ENCODE measurements at places on chromosomes 6 and 20.

DNA sequence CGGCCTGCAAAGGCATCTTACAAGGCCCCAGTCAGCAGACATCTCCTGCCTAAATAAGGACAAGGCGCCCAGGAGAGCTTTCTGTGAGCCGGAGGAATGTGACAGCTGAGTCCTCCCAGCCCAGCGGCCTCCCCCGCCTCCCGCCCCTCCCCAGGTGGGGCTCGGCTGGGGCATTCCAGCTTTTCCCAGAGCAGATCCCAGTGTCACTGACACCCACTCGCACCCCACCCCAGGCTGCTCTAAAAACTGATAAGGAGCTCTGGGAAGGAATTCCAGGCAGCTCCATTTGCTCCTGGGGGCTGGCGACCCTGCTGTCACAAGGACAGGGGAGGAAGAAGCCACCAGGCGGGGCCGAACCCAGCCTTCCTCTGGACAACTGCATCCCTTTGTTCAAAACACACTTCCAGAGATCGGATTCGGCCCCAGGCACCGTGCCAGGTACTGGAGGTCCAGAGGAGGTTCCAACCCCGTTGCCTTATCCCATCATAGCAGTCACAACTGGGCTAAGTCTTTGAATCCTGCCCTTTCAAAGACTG is 49.7 kb downstream of the JPH2 start:
- no peak for DNase-seq

DNA sequence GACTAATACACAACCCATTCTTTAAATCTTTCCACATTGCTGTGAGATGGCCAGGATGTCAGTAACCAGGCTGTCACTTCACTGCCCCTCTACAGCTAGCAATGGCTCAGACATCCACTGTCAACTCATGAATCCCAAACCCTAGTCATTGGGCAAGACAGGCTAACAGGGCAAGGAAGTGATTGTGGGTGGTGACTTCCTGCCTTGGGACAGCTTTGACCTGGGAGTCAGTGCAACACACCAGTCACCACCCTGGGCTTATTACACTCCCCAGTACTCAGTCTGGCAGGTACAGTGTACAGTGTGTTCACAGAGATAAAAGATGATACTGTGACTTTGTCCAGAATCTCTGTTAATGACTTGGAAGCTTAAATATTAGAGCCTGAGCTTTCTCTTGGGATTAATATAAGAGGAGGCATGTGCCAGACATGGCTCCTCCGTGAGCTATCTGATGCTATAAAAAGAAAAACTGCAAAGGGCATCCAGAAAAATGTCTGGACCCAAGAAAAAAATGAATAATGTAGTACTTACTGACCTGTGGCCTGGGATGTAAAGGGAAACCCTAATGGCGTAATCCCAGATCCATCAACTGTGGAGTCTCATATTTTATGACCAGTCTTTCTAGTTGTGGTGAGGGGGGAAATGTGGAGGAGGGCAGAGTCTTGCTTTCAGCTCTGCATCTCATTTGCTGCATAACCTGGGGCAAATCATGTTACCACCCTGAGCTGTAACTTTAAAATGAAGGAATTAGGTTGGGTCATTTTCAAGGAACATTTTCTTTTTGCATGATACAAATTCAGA is 244.4 kb downstream of the SLC24A3 start:
- no peak for DNase-seq

- DNase-seq: peak; percentile 81
These were observed 572 bp downstream of the DSE start for GRCh38 chr6:116371120-116371917.

GRCh38 chr6:14699803-14700601 is 545.9 kb upstream of the JARID2 start:
- DNase-seq: no peak

GRCh38 chr6:90369024-90369519 is 72.4 kb upstream of the BACH2 start:
- DNase-seq: peak; percentile 99

DNA sequence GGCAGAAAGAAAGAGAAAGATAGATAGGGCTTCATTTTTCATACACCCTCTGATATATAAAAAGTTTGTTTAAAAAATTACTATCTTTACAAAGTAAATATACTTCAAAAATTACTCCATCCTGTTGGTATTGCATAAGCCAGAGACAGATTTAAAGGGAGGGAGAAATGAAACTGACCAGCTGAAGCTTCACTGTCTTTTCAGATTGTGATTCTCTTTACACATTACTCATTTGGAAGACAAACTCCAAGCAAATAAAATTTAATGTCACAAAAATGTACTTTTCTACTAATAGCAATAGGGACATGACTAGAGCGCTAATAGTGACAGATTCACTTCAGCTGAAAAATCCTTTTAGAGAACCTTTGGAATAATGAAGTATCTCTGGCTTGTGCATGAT is 38.6 kb upstream of the MARCKS start:
- DNase-seq: no peak

DNA sequence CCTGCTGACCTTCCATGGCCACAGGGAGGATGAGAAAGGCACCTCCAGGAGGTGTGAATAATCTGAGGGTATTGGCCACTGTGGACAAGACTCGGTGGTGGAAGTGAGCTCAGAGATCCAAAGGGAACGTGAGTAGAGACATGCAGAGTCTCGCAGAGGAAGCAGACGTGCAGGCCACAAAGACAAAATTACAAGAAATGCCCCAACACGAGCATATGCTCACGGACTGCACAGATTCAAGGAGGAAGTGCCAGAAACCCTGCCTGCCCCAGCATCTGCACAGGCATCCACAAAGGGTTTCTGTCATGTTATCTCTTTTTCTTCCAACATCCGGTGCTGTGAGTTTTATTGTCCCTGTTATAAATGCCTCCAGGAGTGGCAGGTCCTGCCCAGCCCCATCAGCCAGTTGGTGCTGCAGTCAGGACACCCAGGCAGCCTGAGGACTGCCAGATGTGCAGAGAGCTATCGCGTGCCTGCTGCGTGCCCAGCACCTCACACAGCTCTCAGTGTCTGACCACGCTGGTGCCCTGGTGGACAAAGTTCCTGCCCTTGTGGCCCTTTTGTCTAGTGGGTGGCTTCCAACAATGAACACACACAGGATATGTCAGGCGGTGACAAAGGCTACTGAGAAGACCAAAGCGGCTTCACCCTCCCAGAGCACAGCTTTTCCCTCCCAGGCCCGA is 34.0 kb upstream of the FANCE start:
- no peak for DNase-seq

- no peak for DNase-seq
These were observed 1.0 kb upstream of the VGLL2 start for GRCh38 chr6:117264369-117264691.

DNA sequence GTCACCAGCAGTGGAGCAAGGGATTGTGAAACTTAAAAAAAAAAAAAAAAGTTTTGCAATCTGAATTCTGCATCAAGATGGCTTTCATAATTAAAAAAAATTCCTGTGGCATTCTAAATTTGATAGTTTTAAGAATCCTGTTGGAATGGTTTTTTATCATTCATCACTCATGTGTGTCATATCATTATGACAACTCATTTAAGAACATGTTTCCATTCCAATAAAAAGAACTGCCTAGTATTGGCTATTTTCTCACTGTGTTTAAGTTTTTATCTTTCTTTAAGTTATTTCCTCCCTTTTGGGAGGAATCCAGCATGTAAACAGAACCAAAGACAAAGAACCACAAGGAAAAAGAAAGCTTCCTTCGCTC is 26.2 kb upstream of the RHAG start:
- no peak for DNase-seq

DNA sequence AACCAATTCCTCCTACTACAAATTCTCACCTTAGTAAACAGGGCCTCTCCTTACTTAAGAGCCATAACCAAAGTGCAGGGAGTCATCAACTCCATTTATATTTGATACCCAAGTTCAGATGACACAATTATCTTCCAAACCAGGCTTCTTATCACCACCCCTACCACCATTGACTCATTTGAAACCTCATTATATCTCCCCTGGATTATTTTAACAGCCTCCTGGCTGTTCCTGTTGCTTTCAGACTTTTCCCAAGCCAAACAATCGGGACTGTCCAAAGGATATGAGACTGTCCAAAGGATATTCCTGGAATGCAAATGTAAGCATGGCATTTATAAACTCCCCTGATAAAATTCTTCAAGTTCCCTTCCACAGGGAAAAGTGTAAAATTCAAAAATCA is 394.3 kb downstream of the MAFB start:
- no peak for DNase-seq

- DNase-seq: no peak
These were observed 26.5 kb upstream of the EMILIN3 start for GRCh38 chr20:41392871-41393704.

- DNase-seq: no peak
These were observed at the start of gene RAET1E for GRCh38 chr6:149897855-149898744. TSS of gene RAET1E (minus strand) at chr6:149898113. CDS start at chr6:149890901, 7,212 bp downstream.

- no peak for DNase-seq
These were observed 23.6 kb upstream of the ECHDC1 start for GRCh38 chr6:127367023-127367375.

GRCh38 chr6:5201271-5201670 is 59.5 kb downstream of the LYRM4 start:
- no peak for DNase-seq

- DNase-seq: peak; percentile 14
These were observed 9.0 kb downstream of the LRP11 start for GRCh38 chr6:149855040-149855654.

DNA sequence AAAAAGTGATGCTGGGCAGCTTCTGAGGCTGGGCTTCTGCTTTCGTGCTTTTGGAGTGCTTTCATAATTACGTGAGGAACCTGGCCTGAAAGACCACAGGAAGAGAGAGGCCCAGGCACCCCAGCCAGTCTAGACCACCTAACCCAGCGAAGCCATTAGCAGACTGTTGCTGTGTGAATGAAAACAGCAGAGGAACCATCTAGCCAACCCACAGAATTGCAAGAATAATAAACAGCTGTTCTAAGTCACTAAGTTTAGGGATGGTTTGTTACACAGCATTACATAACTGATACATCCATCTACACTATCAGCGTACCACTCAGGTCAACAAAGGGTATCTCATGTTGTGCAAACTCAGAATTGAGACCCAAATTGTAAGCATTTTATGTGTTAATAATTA is 34.5 kb downstream of the FGD2 start:
- no peak for DNase-seq

DNA sequence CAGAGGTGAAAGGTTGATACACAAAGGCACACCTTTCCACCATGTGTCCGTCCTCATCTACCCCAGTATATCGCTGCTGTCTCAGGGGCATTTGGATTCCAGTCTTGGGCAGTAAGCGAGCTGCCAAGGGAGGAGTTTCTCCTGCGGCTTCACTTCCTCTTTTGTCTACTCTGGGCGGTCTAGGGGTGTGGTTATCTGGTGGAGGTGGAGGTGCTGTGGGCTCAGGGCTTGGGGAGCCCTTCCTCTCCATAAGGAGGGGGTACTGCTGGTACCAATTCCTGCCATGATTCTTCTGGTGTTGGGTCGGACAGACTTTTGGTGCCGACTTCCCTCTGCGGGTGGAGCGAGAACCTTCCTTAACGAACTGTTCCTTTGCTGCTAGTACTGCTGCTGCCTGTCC is 31.9 kb upstream of the FABP7 start:
- DNase-seq: no peak

DNA sequence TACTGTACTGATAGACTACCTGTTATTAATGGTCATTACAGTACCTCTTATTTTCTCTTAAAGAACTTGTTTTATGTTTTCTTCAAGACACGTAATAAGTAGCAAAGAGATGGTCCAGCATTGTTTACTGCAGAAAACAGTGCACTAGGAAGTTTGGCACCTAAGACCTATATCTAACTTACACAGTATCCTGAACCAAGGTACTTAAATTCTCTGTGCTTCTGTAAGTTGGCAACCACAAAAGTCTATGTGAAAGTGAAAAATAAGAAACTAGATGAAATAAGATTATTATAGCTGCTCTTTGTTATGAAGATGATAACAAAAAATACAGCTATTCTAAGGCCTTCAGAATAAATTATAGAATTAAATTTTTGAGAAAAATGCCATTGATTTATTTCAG is 411.7 kb upstream of the SOX4 start:
- no peak for DNase-seq

GRCh38 chr6:16600026-16600425 is 161.2 kb downstream of the ATXN1 start:
- DNase-seq: no peak

GRCh38 chr20:14401479-14402138 is 64.2 kb upstream of the FLRT3 start:
- DNase-seq: no peak

DNA sequence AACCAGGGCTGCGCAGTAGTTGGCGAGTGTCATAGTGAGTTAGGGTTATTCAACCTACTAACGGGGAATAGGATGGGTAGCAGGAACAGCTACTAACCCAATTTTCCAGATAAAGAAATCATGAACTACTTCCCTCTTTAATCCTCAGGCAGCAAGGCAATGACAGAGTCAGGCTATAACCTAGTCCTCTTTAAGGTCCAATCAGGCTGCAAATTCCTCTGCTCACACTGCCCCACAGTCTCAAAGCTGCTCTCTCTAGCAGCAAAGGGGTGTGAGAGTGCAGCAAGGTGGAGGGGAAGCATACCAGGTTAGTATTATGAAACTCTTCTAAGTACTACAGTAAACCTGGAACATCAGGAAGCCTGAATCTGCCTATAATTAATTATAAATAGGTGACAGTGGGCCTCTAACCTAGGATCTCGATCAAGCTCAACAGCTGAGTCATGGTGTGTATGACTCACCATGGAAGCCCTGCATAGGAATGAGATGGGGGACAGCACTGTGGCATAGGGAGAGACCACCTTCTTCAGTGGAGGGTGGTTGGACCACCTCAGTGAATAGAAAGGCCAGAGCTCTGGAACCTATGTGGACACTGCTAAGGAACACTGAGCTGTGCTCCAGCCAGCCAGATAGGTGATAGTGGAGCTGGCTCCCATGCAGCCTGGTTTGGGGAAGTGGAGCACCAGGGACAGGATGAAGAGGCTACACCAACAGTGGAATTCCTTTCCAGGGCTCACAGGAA is 7.9 kb downstream of the PEX6 start:
- no peak for DNase-seq

DNA sequence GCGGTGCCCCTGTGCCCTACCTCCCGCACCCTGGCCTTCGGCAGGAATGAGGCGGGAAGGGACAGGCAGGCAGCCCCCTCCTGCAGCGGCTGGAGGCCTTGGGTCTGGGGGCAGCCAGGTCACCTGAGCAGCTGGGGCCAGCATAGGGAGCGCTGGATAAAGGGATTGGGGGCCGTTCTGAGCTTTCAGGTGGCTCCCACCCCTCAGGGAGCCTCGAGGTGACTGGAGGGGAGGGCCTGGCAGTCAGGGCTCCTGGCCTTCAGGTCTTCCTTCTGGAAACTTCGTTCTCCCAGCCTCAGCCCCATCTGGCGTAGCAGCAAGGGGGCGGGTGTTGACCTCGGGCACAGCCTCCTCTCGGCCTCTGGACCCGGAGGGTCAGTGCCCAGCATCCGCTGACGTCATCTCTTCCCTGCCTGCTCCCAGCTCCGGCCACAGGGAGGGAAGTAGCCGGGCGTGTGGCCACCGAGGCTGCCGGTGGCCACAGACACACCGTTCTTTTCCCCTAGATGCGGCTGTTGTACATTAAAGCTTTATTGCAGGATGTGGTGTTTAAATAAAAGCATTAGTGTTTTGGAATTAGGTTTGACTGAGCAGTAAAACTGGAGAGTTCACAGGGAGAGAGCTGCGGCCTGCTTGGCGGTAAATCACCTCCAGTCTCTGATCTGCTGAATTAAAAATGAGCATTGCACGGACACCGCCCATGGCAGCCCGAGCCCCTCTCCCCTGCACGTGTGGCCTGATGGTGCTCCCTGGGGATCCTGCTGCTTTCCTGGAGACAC is 80.0 kb upstream of the GATA5 start:
- no peak for DNase-seq
